ENCODE measurements at places on chromosomes 6 and 20.

- no peak for DNase-seq
Measured at GRCh38 chr6:36649086-36649485, 29.4 kb upstream of the CDKN1A start.

GRCh38 chr6:57182017-57182432, 9.9 kb downstream of the BAG2 start:
- DNase-seq: no peak

DNA sequence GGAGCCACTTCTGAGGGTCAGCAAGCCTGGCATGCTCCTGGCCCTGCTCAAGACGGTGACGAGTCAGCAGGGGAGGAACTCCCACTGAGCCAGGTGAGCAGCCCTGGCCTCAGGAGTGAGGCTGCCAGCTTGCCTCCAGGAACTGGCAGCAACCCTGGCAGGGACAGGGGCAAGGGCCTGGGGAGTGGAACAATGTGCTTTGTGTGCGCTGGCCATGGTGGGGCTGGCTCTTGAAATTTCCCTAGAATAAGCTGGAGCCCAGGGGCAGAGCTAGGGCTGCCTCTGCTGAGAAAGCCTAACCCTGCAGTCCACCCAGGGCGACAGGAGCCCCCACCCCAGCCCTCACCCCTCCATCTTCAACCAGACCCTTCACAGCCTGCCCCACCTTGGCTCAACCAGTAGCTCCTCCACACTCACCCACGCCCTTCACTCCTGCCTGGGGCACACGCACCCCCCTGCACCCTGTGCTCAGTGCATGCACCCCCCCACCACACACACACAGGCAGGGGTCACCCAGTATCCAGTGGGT, 88.0 kb downstream of the MRPL14 start:
- no peak for DNase-seq

DNA sequence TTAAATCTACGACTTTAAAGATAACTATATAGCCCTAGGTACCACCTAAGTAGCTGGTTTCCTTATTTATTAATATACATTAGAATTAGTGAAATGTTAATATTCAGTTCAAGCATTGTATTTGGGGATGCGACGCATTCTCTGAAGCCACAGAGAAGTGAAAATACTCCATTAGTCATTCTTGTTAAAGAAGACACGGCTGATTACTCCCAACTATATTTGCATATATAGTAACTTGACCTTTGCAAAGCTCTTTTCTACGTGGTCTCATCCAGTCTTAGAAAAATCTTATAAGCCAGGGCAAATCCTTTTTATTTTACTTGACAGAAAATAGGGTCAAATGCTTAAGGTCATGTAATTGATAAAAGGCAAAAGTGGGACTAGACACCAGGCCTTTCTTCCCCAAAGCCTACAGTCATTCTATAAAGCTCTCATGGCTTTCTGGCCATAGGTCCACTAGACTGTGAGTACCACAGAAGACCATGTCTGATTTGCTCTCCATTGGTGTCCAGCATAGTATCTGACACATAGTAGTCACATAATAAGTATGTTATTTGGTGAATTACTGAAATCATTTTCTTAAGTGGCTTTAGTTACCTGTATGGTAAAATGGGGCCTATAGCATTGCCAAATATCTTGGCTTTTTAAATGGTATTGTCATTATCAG, 11.3 kb downstream of the ZHX3 start:
- no peak for DNase-seq

DNA sequence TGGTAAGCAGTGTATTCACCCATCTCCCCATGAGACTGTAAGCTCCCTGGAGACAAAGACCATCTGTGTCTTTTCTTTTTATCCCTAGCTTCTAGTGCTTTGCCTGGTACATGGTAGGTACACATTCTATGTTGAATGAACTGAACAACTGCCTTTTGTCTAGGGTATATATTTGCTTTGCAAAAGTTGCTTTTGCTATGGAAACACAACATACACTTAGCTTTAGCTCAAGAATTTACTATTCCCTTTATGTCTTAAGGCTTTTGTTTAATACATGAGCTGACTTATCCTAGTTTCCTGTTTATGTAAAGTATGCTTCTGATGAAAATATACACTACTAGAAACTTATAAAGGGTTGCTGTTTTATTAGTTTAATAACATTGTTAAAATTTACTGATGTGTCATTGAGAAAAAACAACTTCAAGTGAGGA, 198.2 kb downstream of the PRL start:
- no peak for DNase-seq

- no peak for DNase-seq
Measured at GRCh38 chr20:14415467-14415866, 78.1 kb upstream of the FLRT3 start.

GRCh38 chr6:38310061-38310460, 329.7 kb downstream of the BTBD9 start:
- no peak for DNase-seq

DNA sequence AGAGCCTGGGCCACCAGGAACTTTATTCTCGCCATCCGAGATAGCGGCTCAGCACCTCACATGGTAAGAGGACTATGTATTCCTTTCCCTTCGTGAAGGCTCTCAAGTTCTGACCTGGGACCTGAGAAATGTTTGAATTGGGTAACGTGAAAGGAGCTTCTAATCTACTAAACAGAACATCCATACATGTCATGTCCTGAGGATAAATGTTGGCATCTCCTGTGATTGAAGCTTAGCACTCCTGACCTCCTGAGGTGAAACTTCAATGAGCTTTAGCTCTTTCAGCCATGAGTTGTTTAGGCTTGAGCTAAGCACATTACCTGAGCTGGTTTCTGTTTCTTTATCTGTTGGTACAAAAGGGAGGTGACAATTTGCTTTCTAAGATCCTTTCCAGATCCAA, 280.9 kb downstream of the PACRG start:
- no peak for DNase-seq

DNA sequence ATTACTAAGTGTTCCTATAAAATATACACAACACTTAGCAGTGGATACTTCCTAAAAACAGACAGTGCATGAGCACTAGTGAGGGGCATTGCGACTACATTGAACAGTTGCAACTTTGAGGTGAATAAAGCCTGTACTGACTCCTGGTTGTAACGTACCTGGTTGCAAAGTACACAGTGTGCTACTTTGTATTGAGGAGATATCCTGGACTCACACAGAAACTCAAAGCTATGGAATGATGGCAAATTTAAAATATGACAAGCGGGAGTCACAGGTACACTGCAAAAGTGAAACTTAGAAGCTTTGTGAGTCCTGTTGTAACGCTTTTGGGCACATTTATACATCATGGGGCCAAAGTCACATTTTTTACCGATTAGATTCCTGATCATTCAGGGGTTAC, 55.6 kb upstream of the HLA-A start:
- no peak for DNase-seq

- DNase-seq: no peak
Measured at GRCh38 chr6:50820869-50821264, 2.2 kb downstream of the TFAP2B start.

- peak; percentile 19 for DNase-seq
Measured at GRCh38 chr20:47429409-47429808, 72.3 kb upstream of the NCOA3 start.

DNA sequence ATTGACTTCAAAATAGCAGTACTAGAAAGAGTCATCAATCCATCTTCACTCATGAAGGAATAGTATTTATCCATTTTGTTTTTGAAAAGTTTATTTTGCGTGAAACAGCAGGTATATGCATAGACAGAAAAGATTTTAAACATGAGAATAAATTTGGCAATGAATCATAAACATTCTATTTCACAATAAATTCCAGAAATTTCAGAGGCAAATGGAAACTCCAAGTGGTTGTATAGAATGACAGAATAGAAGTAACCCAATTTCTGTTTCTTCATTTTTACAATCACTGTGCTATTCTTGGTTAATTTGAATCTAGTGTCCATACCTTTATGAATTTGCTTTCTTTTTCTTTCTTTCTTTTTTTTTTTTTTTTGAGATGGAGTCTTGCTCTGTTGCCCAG, 173.0 kb upstream of the ECI2 start:
- DNase-seq: peak; percentile 38

DNA sequence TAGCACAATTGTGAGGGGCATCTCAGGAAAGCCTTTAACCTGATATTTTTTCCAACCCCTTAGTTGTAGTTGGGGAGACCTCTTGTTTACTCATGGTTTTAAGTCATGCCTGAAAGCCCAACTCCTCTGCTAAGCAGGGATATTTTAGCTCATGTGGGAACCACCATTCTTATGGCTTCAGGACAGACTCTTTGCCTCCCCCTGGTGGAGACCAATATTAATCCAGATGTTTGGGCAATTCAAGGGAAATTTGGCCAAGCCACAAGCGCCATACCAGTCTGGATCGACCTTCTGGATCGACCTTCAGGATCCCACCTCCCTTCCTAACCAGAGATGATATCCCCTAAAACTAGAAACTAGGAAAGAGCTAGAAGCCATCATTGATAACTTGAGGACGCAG, 211.2 kb downstream of the C6orf118 start:
- no peak for DNase-seq

DNA sequence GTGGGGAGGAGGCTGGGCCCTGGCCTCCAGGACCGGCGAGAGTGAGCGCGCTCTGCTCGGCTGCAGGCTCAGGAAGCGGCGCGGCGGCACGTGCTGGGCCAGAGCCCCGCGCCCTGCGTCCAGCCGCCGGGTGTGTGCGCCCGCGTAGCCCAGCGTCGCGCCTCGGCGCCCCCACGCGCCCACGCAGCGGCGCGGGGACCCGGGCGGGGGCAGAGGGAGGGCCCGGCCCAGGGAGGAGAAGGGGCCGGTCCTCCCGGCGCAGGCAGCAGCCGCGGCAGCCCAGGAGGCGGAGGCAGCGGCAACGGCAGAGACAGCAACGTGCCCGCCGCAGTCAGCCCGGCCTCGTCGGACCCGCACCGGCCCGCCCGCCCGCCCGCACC, at the start of gene EYA2:
EYA2 (plus strand) TSS at position 265 of the 380 bp plus-strand sequence. CDS start 95,168 bp downstream, outside the sequence.
- no peak for DNase-seq

DNA sequence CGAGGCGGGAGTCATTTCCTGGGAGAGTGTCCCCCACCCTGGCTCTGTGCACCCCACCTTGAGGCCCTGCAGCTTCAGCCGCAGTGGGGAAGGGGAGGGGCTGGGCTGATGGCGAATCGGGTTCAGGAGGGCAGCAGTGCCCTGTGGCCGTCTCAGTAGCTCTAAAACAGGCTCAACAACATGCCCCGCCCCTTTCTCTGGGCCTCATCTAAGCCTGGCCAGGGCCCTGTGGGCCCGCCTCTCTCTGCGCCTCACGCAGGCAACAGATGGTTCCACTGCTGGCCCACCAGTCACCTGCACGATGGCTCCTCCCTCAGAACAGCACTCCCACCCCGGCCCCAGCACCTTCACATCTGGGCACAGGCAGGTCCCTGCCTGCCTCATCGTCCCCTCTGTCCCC, 30.2 kb downstream of the CHRNA4 start:
- DNase-seq: no peak

DNA sequence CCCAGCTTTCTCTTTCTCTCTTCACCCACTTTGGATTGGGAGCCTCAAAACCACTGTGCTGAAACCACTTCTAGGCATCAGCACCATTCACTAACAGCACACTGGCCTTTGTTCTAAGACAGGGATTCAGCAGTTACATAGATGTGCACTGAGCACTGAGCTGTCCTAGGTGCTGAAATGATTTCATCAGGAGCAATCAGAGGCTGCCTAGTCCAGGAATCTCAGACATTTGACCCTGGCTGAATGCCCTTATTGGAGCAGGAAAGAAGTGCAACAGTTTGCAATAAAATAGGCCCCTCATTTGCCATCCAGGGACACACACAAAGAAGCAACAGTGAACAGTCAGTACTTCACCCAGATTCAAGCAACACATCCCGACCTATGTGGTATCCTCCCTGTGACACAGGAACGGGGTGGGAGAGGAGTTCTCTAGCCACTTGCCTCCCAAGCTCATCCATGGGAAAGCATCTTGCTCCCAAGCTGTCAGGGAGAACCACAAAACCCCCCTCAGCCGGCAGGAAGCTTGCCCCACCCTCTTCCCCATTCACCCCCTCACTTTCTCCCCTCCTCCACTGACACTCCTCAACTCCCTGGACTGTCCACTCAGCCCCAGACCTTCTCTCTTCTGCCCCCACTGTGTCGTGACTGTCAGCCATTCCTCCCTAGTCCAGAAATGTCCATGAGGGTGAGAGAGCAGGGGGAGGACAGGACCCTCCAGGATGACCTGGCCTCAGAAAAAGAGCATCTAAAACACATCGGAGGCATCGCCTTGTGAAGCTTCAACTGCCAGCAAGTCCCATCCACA, 304.4 kb downstream of the PREX1 start:
- DNase-seq: peak; percentile 80

- peak; percentile 14 for DNase-seq
Measured at GRCh38 chr20:56247954-56248782, at the start of gene MC3R. TSS of gene MC3R (plus strand) at chr20:56248732. CDS start at chr20:56248844, 112 bp downstream.

DNA sequence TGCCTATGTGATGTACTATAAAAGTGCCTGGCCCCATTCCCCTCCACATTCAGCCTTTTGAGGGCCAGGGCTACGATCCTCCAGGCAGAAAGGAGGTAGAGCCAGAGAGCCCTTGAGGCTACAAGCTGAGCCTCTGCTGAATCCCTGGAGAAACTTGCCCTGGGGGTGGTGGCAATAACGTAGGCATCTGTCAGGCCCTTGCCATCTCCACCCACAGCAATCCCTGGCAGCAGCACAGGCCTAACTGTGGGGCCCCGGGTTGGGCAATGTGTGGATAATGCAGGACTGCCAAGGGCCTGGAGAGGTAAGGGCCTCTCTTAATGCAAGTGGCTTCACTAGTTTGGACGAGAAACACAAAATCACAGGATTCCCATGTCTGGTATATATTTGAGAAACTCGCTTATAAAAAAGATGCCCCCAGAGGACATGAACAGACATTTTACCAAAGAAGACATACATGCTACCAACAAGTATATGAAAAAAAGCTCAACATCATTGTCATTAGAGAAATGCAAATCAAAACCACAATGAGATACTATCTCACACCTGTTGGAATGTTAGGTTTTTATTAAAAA, 99.0 kb downstream of the QRSL1 start:
- DNase-seq: no peak

- DNase-seq: peak; percentile 8
Measured at GRCh38 chr6:117829594-117830319, 77.3 kb upstream of the SLC35F1 start.

DNA sequence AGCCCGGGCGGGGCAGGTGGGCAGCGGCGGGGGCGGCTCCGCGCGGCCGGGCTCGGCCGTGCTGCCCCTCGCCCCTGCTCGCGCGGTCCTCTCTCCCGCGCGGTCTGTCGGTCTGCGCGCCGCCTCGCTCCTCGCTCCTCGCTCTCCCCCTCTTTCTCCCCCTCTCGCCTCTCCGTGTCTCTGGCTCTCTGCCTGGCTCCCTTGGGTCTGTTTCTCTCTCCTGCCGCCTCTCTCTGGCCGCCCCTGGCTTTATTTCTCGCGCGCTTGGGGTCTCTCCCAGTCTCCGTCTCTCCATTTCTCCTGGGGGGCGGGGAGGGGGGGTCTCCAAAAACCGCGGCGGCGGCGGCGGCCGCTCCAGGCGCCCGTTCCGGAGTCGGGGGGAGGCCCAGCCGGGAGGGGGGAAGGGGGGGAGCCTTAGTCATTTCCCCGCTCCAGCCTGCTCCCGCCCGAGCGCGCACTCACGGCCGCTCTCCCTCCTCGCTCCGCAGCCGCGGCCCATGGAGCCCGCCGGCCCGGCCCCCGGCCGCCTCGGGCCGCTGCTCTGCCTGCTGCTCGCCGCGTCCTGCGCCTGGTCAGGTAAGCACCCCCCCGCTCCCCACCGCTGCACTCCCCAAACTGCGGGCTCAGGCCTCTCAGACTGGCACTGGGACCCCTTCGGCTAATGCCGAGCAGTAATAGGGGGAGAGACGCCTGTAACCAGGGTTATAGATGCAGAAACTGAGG, at the start of gene SIRPA:
SIRPA (plus strand) TSS at position 457 of the 723 bp plus-strand sequence; CDS start at position 498, 41 bp downstream.
- DNase-seq: peak; percentile 73

GRCh38 chr6:157667211-157668008, 155.6 kb upstream of the SNX9 start:
- peak; percentile 63 for DNase-seq
